Activated CD8-positive, alpha-beta T cell treated with anti-CD3 and anti-CD28 coated beads, Interleukin-2, amount 10 ng/mL, durations not matched to agents 7 days and 5 days (primary cell): ENCODE measurements at places on chromosomes 3 and 15. TPM values are rescaled to one million over a fixed set of nuclear protein-coding genes. Genes with fewer than 3 reads are reported as not detected.

GRCh38 chr3:173957646-173958045, 560.1 kb downstream of the NLGN1 start:
- DNase-seq, result no peak

DNA sequence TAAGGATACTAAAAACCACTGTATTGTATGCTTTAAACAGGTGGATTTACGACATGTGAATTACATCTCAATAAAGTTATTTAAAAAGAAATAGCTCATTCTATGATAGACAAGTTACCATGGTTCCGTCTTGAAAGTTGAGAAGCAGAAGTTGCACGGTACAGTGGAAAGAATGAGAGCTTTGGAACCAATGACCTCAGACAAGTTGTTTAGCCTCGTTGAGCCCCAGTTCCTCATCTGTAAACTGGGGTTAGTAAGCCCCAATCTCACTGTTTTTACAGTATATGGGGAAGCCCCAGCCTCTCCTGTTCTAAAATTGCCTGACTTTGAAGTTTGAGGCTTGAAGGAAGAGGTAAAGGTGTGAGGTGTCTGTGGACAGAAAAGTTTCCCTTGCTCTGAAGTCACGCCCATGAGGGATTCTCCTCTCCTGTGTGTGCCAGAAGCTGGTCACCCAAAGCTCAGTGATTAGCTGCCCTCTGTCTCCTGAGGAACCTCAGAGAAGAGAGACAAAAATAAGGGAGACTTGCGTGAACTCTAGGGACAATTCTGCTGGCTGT, 10.0 kb downstream of the CRYGS start:
- peak; percentile 57 for DNase-seq

Gene ACKR2
- 2.3 TPM for total RNA-seq

DNA sequence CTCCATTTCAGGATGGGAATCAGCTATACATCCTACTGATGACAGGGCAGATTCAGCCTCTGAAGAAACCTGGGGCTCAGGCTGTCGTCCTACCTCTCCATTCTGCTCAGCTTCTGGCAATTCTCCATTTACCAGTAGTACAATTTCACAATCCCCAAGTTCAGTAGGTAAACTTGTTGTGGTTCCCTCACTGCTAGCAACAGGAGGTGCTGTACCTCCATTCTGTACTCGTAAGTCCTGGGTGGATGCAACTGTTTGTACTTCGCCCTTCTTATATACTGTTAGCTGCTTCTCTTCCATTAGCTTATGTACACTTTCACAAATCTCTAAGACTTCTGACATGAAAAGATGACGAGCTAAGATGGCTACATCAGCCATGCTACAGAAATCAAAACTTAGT, 11.6 kb downstream of the ZBTB11 start:
- no peak for DNase-seq

DNA sequence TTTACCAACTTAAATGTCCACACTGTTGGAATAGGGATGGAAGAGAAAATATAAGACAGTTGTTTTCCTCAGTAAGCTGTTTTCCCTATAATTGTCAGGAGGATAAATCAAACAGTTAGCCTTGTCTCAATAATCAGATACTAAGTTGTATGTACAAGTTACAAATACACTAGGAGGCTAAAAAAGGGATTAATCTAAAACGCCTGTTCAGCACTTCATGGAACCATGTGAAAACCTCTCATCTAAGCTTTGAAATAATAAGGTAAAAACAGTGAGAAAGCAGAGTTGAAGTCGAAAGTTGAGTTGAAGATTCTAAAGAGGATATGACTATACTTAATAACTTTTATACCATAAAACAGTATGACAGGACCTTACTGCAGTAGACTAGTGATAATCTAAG, 62.0 kb downstream of the CALML4 start:
- no peak for DNase-seq

GRCh38 chr3:8882642-8883041, 80.6 kb downstream of the RAD18 start:
- DNase-seq, result no peak

DNA sequence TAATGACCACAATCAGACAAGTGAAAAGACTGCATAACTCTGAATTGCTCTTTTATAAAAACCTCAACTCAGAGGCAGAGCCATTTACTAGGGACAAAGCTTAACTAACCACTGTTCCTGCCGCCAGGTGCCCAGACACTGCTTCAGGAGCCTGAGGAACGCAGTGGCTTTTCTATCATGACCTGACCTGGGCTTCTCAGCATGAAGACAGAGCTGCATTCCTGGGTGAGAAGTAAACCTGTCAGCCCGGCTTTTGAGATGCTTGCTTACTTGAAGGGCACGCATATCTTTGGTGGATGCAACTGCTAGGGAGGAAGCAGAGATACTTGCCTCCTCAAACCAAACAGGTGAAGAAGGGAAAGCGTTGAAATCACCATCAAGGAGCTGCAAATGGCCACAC, 7.9 kb downstream of the LRRC31 start:
- DNase-seq, result no peak

GRCh38 chr3:102206511-102207031, 228.2 kb upstream of the ZPLD1 start:
- no peak for DNase-seq

Gene ERICH6
- total RNA-seq, result 0.21 TPM

- no peak for DNase-seq
Observed at GRCh38 chr3:65723985-65724384, 314.7 kb downstream of the MAGI1 start.

GRCh38 chr15:38888701-38889221, 324.1 kb upstream of the RASGRP1 start:
- DNase-seq, result no peak

Gene INSYN1
- not detected for total RNA-seq

- peak; percentile 58 for DNase-seq
Observed at GRCh38 chr3:167691366-167691765, 37.6 kb upstream of the WDR49 start.

Gene KLHDC8B
- 1.2 TPM for total RNA-seq

DNA sequence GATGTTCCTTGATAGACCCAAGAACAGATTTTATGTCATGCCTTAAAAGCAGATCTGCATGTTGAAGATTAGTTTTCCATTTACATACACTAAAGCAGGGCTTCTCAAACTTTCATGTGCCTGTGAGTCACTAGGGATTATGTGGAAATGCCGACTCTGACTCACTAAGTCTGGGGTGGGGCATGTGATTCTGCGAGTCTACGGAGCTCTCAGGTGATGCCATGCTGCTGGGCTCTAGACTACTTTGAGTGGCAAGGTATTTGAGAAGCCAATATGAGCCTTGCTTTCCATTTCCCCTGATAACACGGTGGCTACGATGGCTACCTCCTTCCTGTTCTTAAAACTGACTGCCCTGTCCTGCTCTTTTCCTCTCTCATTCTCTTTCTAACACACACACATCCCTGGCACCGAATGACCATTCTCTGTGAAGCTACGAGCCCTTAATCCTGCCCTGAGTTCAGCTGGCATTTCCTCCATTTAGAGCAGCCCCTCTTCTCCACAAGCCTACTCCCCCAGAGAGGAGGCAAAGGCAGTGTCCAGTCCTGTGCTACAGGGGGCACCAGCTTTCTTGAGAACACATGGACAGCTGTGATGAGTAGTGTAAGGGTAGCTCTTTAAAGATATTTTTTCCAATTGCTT, 39.7 kb upstream of the PYGO1 start:
- DNase-seq, result no peak

GRCh38 chr3:148318240-148318639, 379.5 kb upstream of the AGTR1 start:
- DNase-seq, result no peak

DNA sequence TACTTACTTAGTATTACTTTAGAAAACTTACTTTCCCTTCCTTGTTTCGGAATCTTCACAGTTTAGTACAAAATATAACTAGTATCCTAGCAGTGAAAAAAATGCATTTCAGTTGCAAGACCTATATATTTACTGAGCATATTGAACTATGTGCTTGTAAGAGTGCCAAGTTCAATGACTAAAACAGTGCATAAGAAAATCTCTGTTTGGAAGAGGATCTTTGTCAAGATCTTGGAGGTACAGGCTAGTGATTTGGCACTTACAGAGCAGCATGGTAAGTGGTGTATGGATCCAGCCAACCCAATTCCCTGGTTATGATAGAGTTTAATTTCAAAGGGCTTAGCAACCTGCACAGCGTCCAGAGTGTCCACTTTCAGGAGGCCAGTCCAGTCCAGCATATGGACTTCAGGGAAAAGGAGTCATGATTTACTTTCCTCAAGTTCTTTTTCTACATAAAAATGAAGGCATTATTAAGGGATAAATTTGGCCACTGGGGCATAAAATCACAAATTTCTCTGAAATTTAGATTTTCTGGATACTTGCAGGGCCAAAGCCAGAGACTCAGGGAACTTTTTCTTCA, 625.8 kb upstream of the BCHE start:
- DNase-seq, result no peak

Gene PLOD2
- not detected for total RNA-seq

DNA sequence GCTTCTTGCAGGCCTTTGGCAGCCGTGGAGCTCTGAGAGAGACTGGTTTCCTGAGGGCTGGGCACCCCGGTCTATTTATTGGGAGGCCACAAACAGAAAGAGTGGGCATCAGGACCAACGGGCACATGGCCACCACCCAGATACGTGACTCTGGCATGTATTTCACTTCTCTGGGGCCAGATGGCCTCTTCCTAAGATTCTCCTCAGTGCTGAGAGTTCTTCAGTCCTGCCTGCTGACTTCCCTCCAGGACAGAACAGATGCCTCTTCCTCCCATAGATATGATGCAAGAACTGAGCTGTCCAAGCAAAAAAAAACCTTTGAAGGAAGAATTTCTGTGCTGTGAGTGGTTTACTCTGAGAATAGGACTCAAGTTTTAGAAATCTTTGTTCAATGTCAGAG, 107.7 kb downstream of the IGF2BP2 start:
- DNase-seq, result no peak

Gene MON1A
- total RNA-seq, result 15.0 TPM

- no peak for DNase-seq
Observed at GRCh38 chr15:41939986-41940385, 32.4 kb downstream of the EHD4 start.

- no peak for DNase-seq
Observed at GRCh38 chr15:73078722-73079121, 26.5 kb downstream of the NEO1 start.

DNA sequence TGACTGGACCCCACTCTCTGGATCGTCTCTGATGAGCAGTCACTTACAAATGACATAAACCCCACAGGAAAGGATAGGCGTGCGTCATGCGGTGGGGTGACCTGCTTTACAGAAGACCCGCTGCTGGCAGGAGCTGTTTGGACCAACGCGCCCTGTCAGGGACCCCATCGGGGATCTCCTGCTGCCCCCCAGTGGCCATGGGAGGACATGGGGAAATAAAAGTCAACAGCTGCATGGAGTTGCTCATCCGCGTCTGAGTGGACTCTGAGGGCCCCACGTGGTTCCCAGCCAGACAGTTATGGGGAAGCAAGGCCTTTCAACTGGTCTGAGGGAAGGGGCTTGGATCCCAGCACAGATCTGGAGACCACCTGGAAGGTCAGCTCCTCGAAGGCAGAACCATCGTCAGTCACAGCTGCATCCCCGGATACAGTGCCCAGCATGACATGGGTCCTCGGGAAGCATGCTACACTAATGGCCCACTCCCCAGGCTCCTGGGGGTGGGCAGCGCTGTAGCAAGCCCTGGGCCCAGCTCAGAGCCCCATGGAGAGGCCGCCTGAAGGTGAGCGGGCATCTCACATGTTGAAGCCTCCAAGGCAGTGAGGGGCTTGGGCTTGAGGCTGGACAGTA, 32.1 kb downstream of the PTH1R start:
- DNase-seq, result peak; percentile 88

Gene CLDN1
- total RNA-seq, result not detected

DNA sequence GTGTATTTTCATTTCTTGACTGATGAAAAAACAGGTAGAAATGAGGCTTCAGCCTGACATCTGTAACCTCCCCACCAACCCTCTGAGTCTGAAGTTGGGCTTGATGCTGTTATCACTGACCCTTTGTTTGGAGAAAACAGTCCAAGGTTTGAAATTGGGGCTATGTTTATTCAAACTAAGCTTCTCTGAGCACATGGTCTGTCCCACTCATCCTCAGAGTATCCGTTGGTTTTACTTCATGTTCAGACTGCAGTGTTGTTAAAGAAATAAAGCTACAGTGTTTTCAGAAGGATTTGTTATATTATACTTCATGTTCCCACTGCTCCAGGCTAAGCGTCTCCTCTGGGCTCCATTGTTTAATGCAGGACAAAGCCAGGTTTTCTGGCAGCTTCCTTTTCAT, 6.0 kb downstream of the MAPKBP1 start:
- DNase-seq, result no peak

- no peak for DNase-seq
Observed at GRCh38 chr15:101213147-101213546, 38.7 kb downstream of the CHSY1 start.

GRCh38 chr3:30913176-30913575, 18.7 kb upstream of the GADL1 start:
- DNase-seq, result no peak

GRCh38 chr3:172846103-172846561, 95.6 kb downstream of the ECT2 start:
- no peak for DNase-seq

DNA sequence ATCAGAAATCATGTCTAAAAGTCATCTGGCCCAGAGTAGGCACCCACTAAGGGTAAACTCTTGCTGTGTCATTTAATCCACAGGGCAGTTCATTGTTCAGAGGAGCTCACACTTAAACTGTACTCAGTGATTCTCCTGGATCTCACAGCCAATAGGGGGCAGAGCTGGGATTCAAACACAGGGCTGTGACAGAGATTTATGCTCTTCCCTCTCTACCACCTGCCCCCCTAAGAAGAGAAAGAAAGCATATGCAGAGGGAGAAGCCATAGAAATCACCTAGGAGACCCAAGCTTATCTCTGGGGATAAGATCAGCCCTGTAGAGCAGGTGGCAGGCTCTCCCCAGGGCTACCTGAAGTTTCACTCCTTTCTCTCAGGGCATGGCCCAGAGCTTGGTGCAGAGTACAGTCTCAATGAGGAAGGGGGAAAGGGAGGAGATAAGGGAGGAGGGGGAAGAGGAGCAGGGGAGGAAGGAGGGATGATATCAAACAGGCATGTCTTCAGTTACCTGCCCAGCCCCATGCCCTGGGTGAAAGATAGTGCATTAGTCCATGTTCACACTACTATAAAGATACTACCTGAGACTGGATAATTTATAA, 51.8 kb upstream of the ADPGK start:
- DNase-seq, result no peak
